T1000 (cell line): ENCODE measurements at places on chromosomes 2 and 18.

GRCh38 chr2:240211598-240212424 is 71.4 kb upstream of the OTOS start:
- no peak for DNase-seq

DNA sequence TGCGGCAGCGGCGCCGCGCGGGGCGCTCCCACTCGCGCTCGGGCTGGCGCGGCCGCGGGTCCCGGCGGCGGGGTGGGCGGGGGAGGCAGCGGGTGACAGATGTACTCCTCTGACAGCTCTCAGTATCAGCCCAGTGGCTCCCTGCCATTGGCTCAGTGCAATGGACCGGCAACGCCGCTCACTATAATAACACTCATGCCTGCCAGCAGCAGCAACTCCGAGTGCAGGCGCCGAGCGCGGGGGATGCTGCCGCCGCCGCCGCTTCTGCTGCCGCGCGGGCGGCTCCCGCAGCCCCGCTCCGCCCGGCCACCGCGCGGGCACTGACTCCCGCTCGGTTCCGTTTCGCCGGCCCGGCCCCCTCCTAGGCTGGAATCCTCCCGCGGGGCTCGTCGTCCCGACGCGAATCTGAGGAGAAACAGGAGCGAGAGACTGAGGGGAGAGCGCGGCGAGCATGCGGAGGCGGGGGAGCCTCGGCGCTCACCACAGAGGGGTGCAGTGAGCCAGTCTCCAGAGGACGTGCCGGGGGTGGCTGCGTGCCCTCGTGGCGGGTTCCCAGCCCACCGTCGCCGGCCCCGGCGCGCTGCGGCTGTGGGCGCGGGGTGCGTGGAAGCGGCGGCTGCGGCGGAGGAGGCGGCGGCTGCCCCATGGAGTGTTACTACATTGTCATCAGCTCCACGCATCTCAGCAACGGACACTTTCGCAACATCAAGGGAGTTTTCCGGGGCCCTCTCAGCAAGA is at the start of gene ZNF804A:
TSS of gene ZNF804A (plus strand) at position 214 of the 738 bp plus-strand sequence. CDS start at position 645, 431 bp downstream.
- peak; percentile 48 for DNase-seq

DNA sequence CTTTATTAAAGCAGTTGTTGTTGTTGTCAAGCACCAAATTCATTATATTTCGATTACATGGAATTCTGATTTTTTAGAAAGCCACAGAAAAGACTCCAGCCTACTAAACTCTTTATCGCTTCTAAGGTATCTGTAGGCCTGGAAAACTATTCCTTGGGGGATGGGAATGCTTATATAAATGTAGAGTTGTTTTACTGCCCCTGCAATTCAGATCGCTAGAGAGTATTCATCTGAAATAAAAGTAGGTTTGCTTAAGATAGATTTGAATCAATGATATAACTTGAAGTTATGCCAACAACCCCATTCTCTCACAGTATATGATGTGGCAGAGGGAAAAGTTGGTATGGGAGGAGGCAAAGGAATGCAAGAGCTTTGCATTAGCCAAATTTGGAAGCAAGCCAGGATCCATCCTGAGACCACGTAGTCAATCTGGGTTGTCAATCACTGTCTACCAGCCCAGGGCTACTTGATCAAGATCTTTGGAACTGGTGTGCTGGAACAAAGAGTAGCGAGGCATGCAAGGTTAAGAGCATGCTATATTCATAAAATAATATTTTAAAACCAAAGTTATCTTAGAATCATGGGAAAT is 95.9 kb downstream of the LYPD6B start:
- no peak for DNase-seq

DNA sequence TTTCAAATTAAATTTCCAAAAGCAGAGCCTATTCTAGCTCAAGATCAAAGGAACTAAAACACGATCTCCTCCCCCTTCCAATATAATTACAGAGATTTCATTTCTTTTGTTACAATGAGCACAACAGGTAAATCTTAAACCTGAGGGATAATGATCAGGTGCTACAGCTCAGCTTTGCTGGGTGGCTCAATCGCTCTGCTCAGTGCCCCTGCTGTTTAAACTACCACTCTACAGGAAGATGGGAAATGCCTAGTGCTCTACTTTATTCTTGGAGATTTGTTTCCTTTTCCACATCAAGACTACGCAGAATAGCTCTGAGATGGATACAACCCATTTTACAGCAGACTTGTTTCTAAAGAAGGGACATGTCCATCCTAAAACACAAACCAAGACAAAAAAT is 162.3 kb downstream of the TCF4 start:
- DNase-seq = no peak

DNA sequence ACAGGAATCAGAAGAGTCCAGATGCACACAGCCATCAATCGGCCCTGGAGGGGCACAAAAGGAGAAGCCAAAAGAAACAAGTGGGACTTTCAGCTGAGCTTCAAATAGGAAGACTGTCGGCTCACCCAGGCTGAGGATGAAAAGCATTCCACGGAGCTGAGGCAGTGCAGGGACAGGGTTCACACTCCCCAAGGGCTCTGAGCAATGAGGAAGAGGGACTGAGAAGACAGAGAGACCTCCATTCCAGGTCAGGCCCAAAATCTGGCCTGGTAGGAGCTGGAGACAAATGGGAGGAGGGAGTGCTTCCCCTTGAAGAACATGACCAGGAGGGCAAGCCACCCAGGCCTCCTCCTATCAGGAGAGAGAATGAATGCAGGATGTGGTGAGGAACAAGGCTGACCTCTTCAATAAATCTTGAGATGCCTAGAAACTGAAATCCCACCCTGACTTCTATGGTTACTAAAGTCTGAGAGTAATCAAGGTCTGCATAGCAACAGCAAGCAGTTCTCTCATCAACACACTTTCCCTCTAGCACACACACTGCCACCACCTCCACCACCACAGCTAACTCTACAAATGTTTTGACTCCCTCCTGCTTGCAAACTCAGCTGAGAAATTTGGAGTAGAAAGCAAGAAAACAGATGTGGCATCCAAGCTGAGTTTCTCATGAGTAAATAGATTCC is 434.4 kb downstream of the TNS1 start:
- no peak for DNase-seq

DNA sequence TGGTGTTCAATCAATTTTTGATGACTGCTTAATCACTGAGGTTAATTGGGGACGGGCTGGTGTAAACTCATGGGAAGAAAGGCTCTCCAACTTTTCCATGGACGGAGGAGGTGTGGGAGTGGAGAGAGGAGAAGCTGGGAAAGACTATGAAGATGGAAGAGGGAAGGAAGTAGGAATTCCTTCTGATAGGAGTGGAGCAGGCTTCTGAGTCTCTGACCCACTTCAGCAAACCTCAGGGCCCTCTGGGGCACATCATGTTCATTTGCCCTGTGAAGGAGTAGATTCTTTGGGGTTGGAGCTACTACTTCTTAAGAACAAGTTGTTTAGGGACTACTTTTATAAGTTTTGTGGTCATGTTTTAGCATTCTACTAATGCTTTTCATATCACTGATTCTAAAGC is 87.0 kb upstream of the MAP4K3 start:
- no peak for DNase-seq

DNA sequence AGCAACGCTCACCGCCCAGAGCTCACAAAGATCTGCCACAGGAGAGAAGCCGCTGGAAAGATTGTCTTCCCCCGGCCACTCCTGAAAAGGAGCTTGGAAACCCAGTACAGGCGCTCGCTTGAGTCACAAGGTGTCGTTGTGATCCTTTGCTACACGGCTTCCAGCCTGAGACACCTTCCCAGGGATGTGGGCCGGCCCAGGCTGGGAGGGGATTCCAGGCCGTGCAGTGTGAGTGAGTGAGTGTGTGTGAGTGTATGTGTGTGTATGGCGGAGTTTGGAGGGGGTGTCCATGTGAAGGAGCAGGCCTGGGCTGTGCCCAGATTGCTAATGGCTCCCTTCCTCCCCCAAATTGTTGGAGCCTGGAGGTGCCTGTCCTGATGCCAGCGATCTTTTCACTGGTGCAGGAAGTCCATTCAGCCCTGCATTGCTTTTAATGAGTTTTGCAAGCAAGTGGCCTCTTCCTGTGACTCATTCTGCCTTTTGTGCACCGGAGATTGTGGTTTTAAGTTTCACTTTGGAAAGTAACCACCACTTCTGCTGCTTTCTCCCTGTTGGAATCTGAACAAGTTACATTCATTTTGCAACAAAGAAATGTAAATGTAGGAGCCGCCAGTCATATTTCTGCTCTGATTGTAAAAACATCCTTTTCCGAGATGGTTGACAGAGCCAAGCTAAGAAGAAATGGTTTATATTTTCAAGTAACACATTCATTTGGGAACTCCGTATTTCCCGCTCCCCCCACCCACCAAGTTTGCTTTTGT is 83.7 kb downstream of the LPIN1 start:
- DNase-seq = peak; percentile 78

- no peak for DNase-seq
Measured at GRCh38 chr18:7512348-7512747, 54.8 kb upstream of the PTPRM start.

DNA sequence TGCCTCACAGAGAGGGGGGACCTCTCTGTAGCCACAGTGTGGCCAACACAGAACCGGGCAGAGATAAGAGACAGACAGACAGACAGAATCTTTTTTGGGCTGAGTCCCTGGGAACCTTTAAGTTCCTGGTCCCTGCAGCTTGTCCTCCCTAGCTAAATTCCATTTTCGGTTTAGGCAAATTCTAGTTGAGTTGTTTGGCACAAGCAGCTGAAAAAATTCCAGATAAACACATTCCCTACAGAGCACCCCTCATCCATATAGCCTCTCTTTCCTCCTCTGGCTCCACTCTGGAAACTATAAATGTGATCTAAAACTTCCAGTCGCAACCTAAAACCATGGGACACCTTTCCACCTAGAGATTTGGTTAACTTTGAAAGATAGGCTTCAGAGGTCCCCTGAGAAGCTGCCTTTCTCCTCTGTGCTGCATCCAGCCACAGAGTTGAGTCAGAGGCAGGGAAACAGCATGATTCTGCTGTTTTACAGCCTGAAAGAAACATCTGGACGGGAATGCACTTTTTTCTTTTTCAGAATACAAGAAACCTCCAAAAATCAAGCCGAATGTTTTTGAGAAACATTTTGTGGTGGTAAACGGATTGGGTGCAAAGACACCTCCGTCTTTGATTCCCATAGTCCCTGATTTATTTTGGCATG is 30.9 kb downstream of the SLC4A3 start:
- no peak for DNase-seq

- no peak for DNase-seq
Measured at GRCh38 chr18:39425172-39425850, 1859.7 kb upstream of the CELF4 start.

GRCh38 chr2:16395601-16396000 is 270.0 kb downstream of the CYRIA start:
- DNase-seq = no peak
